Suppressor macrophage treated with lipopolysaccharide for 1 hour (primary cell): ENCODE measurements at places on chromosomes 4 and X.

- DNase-seq: no peak
These were observed 137.8 kb downstream of the UCHL1 start for GRCh38 chr4:41394481-41394894.

DNA sequence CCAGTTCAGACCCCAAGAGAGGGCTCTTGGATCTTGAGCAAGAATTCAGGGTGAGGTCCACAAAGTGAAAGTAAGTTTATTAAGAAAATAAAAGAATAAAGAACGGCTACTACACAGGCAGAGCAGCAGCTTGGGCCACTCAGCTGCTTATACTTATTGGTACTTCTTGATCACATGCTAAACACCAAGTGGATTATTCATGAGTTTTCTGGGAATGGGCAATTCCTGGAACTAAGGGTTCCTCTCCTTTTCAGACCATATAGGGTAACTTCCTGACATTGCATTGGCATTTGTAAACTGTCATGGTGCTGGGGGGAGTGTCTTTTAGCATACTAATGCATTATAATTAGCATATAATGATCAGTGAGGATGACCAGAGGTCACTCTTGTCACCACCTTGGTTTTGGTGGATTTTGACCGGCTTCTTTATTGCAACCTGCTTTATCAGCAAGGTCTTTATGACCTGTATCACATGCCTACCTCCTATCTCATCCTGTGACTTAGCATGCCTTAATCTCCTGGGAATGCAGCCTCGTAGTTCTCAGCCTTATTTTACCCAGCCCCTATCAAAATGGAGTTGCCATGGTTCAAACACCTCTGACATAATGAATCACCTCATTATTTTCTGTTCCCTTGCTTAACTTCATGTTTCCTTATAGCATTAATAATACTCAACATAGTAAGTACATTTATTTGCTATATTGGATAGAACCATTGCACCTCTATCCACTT, 476.3 kb downstream of the DTHD1 start:
- DNase-seq: no peak

GRCh38 chrX:134868771-134869495, 121.9 kb upstream of the SMIM10 start:
- peak; percentile 4 for DNase-seq

- DNase-seq: no peak
These were observed 267.5 kb downstream of the FAT4 start for GRCh38 chr4:125582302-125582701.

DNA sequence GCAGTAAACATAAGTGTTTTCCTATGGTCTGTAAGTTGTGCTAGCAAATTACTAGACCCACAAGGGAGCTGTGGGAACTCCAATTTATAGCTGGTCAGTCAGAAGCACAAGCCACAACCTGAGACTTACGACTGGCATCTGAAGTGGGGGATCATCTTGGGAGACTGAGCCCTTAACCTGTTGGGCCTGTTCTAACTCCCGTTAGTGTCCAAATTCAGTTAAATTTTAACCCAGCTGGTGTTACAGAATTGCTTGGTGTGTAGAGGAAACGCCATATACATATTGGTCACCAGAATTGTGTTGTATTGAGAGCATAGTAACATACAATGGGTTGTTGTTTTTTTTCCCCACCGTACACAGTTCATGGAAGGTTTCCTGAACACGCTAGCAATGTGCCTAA, 25.1 kb upstream of the NFXL1 start:
- no peak for DNase-seq

DNA sequence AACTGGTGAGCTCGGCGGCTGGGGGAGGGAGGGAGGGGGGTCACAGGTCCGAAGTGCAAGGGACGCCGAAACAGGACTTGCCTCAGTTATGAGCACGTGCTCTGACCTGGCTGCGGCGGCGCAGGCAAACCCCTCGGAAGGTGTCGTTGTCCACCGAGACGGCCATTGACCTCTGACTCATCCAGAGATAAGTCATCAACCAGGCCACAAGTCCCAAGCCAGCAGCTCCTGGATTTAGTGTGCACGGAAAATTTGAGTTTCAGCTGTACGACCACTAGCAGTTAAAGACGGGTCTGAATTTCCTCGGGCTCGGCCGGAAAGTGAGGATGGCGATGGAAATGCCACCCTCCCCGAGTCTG, 674 bp downstream of the SH3D19 start:
- DNase-seq: peak; percentile 24

- DNase-seq: no peak
These were observed 158.3 kb downstream of the DMD start for GRCh38 chrX:33053001-33053400.

DNA sequence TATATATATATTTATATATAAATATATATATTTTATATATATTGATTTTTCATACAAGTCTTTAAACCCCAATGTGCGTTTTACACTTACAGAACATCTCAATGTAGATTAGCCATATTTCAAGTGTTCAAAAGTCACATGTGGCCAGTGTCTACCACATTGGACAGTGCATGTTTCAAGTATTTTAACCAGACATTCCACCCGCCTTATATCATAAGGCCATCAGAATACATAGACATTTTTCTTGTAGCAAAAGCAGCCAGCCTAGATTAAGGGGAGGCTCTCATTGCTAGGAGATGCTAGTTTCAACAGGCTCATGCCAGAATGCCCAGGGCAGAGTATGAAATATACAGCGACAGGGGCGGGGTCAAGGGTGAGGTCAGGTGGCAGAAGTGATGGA, 202.0 kb downstream of the NR3C2 start:
- no peak for DNase-seq

DNA sequence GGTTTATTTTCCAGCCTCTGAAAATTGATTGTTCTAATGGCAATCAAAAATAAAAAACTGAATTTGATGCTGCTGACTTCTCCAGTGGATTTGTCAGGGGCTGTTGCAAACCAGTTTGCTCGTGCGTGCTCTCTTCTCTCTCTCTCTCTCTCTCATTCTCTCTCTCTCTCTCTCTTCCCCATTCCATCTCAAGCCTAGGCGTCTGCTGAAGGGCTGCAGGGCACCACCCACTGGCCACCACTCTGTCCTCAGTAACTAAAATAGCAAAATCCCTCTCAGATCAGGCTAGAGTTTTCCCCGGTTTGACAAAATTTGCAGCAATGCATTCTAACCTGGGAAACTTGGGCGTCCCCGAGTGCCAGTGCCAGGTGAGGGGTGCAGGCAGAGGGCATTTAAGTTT, 19.4 kb downstream of the NKX6-1 start:
- DNase-seq: no peak

DNA sequence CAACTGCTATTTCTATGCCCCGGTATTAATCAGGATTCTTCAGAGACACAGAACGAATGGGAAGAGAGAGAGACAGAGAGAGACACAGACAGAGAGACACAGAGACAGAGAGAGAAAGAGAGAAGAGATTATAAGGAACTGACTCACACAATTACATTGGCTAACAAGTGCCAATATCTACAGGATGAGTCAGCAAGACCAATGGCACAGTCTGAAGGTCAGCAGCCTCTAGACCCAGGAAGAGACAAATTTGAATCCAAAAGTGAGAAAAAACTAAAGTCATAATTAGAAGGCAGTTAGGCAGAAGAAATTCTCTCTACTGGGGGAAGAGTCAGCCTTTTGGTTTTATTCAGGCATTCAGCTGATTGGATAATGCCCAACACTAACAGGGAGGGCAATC, 187.3 kb downstream of the MAB21L2 start:
- peak; percentile 24 for DNase-seq

DNA sequence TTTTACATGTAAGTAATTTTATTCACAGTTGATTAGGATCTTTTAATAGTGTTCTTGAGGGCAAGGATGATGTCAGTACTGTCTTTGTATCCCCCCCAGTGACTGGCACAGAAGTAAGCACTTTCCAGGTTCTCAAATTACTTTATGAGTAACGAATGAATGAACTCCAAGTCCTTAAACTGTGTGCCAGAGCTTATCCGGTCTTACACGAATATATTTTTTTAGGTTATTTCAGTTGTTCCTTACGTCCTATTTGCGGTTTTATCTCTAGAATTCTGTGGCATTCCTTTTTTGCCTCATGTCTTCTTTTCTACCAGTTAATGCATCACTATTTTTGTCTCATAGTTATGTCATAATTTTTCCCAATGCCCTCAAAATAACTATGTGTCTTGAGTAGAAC, 106.9 kb upstream of the MID1IP1 start:
- no peak for DNase-seq

GRCh38 chrX:8803326-8803725, 2.1 kb upstream of the FAM9A start:
- no peak for DNase-seq

DNA sequence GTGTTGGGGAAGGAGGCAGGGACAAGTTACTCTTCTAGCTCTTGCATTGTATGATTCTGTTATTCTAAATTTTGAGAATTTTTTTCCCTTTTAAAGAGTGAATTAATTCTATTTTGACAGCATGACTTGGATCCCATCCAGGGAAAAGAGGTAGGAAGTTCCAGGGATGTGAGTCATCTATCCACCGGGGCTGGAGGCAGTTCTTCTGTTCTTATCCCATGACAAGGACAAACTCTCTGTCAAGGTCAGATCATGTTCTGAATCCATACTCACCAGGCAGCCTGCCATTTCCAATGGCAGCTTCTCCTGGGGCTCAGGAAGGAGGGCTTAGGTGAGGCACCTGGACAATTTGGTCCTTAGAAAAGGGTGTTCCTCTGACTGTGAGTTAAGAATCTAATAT, 132.0 kb upstream of the MED14 start:
- peak; percentile 41 for DNase-seq

- peak; percentile 9 for DNase-seq
These were observed 1301.9 kb downstream of the PCDH7 start for GRCh38 chr4:32022071-32022470.

- DNase-seq: no peak
These were observed 103.9 kb downstream of the SYTL5 start for GRCh38 chrX:38110231-38110630.

- no peak for DNase-seq
These were observed 281.8 kb upstream of the TEX13A start for GRCh38 chrX:105502336-105502735.

DNA sequence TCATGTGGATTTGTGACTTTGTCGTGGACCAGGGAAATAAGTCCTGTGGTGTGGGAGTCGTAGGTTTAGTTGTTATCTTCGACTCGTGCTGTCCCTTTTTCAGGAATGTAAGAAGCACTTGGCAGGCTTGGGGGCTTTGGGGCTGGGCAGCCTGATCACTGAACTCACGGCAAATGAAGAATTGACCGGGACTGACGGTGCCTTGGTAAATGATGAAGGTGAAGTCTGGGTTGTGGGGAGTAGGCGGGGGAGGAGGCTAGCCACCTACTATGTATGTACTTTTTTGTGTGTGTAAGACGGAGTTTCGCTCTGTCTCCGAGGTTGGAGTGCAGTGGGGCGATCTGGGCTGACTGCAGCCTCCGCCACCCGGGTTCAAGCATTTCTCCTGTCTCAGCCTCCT, 1.2 kb downstream of the TAF1 start:
- no peak for DNase-seq

DNA sequence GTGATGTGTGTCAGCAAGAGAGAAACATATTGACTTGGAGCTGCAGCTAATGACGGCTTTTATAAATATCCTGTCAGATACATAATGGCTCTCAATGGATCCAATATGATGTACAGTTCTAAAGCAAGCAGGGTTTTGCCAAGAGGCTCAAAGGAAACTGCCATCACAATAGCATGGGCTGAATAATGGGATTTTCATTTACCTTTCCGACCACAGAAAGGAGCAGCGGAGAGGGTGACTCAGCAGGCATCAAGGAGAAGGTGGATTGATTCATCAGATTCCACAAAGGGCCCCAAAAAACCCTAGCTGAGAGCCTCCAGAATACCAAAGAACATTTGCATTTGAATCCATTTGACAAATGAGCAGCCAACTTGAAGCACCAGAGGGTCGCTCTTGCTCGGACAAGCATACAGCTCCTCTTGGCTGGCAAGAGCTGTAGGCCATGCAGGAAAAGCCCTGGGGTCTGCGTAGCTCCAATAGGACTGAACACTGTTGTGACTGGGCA, 355.7 kb upstream of the NOCT start:
- DNase-seq: no peak

DNA sequence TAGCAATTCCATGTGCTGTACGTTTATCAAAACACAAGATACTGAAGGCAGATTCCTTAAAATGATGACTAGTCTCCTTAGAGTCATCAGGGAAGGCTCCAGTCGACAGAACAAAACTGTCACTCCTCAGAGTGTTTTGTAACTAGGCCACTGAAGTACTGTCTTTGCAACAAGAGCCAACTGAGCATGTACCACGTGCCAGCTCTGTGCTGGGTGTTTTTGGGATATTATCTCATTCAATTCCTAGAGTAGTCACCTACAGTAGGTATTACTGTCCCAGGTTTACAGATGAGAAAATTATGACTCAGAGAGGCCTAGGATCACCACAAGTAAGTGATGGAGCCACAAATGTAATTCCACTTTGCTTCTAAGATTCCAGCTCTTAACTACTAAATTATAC, 18.3 kb upstream of the NUP54 start:
- no peak for DNase-seq

DNA sequence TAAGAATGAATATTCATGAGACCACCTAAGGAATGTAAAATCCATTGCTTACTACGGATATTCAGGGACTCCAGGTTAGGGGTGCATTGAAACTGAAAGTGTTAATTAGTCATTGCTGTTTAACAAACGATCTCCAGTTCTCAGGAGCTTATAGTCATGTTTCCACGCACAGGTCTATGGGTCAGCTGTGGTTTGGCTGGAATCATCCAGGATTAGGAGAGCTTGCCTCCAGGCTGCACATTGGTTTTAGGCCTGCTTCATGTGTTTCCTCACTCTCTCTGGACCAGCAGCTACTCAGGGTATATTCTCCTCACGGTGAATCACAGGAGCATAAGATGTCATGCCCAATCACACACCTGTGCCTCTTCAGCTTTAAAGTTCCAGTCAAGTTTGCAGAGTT, 98.9 kb downstream of the ATXN3L start:
- no peak for DNase-seq

GRCh38 chr4:88130544-88131305, 27.7 kb downstream of the ABCG2 start:
- peak; percentile 31 for DNase-seq

DNA sequence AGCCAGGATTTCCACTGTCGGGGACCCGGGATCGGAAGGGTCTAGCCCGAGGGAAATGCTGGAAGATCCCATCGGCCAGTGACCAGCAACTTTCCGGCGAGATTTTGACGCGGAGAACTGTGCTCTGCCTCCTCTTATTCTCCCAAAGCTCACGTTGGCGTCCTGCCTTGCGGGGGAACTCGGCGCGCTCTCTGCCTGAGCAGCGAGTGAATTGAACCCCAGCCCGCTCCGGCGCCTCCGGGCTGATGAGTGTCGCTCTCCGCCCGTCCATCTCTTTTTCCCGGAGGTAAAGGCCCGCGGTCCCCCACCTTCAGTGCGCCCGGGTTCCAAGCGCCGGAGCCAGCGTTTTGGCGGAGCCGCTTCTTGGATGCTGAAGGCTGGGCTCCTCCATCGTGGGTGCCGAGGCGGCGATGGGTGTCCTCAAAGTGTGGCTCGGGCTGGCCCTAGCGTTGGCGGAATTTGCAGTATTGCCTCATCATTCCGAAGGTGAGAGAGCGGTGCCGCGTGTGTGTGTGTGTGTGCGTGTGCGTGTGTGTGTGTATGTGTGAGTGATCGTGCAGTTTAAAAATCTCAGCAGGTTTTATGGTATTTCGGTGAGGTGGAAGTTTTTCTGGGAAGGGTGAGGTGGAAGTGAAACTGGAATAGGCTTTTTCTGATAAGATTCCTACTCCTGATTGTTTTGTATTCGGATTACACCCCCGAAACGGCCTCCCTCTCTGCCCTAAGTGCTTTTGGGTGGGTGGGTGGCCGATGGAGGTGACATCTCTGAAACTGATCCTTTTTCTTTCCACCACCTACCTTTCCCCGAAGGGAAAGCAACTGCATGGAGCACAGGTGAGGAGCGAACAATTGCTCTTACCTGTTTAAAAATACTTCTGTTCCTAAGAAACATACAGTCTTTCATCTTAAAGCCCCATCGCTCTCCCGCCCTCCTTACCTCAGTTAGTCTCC, 752 bp downstream of the FRAS1 start:
- DNase-seq: peak; percentile 16
